ENCODE measurements at places on chromosomes 3 and 15.

DNA sequence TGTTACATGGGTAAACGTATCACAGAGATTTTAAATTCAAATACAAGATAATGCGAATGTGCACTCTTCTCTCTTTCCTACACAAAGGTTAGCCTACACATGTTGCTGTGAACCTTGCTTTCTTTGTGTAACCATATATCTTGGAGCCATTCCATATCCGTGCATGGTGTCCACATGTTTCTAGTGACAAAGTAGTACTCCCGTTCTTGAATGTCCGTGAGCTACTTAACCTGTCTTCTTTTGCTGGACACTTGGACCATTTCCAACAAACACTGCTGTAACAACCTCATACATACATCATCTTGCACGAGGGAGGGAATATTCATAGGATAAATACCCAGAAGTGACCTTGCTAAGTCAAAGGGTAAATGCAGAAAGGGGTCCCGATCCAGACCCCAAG, 75.0 kb downstream of the STRIT1 start:
- DNase-seq: no peak

- peak; percentile 71 for DNase-seq
These were observed 72.1 kb upstream of the ITGA11 start for GRCh38 chr15:68503791-68504680.

DNA sequence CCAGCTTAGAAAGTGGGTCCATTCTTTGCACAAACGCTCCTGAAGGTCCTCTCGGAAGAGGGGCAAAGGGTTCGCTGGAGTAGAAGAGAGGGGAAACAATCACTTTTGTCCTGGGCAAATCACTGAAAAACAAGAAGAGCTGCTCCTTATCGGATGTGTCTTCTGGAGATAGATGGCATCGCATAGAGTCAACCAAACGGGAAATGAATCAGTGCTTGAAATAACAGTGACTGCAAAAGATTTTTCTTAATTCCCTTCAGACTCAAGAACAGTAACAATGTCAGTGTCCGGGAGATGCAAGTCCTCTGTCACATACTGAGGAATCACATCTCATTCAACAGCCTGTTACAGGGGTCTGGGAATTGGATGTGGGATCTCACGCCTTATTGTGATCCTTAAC, 78.8 kb upstream of the PCSK6 start:
- no peak for DNase-seq

DNA sequence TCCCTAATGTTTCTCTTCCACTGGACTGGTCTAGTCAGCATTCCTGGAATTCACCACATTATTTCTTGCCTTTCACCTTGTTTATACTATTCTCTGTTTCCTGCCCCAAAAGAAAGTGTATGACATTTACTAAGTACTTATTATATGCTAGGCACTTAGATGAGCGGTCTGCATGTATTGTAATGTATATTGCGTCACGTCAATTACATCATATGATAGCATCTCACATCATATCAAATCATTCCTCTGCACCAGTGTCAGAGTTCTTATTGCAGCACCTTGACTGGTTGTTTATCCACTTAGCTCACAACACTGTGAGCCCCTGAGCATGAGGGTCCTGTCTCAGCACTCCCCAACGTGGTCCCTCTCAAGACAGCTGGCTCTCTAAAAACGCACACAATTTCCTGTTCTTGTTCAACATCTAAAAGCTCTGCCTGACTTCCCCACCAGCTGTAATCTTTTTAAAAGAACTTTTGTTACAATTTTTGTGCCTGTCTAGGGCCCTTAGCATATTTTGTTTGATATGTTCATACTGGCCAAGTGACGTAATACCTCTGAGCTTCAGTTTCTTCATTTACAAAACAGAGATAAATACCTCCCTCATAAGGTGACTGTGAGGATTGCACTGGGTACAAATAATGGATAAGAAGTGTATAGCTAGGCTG, 58.8 kb downstream of the ARHGAP31 start:
- peak; percentile 85 for DNase-seq

DNA sequence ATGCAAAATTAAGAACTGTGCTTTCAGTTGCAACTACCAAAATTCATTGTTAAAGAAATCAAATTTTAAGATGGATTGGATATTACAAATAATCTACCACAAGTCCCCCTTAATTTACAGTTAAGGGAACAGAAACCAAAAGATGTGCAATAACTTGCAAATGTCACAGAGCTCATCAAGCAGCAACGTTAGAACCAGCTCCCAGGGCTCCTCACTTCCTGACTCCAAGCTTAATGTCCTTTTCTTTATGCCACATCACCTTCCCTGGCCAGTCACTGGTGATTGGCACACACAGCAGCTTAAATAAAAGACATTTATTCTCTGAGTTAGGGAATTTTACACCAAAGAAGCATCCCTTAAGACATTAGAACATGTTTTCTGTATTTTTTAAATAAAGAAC, 159.7 kb downstream of the RSL24D1 start:
- no peak for DNase-seq

DNA sequence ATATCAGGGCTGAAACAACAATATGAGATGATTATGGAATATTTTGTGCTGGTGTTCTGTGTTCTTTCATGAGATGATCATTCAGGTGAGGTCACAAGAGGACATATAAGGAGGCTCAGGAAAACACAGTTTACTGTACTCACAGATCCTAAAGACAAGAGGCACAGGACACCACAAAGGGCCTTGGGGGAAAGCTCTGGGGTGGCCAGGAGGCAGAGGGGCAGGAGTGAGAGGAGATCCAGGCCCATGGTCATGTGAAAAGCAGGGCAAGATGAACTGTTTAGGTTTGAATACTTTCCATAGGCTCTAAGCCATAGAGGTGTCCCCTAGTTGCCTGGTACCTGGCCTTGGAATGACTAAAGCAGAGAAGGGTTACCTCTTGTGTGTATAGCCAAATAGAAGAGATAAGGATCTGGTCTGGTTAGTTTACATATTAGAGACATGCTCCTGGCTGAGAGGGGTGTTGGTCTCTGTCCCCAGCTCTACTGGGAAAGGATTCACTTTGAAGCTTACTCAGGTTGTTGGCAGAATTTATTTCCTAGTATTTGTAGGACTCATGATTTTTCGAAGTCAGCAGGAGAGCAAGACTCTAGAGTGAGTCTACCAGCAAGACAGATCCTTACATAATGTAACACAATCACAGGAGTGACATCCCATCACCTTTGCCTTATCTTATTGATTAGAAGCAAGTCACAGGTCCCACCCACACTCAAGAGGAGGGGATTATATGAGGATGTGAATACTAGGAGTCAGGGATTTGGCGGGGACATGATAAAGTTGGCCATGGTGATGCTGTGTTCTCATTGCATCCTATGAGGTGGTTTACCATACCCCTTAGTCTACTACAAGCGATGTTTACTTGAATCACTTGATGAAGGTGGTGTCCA, 11.3 kb upstream of the TM4SF1 start:
- no peak for DNase-seq

DNA sequence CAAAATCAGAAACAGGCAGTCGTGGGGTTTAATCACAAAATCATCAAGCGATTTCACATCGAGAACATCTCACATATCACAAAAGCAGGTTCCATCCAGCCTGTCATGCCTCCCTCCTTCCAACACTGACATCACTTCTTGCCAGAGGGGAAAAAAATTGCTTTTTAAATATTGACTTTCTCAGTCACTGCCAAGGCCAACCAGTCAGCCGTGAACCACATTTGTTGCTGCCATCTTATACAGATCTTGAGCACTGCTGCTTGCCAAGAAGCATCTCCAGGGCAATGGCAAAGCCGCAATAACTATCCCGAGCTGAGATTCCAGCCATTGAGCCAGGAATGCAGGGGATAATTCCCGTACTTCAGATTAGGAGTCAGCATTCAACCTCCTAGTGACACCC, 174.6 kb downstream of the ANXA2 start:
- no peak for DNase-seq

- peak; percentile 28 for DNase-seq
These were observed 428.8 kb upstream of the C2CD4B start for GRCh38 chr15:62593681-62594399.

- no peak for DNase-seq
These were observed 23.6 kb downstream of the UBE2E1 start for GRCh38 chr3:23829242-23829934.

DNA sequence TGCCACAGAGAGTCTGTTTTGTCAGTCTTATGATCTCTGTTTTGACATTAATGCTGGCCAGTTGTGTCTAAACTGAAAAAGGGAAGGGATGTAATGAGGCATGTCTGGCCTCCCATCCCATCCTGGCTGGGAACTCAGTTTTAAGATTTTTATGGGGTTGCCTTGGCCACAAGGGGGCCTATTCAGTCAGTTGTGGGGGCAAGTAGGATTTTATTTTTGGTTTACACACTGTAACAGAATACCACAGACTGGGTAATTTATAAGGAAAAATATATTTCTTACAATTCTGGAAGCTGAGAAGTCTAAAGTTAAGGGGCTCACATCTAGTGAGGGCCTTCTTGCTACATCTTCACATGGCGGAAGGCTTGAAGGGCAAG, 129.8 kb downstream of the TMEM108 start:
- no peak for DNase-seq

DNA sequence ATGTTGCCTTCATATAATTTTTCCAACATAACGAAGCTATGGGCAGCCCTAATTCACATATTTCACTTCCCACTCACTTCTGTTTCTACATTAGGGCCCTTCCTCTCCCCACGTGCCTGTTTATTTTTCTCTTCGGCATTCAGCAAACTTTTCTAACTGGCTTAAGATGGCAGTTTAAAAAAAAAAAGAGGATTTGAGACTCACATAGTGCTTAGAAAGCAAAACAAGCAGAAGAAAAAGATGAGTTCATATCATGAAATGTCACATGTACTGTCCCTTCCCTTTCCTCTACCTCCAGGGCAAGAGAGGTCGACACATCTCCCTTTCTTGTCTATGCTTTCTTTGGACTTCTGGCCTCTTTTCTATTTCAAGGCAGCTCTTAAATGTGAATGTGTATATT, 30.6 kb downstream of the SLC49A4 start:
- DNase-seq: no peak

- no peak for DNase-seq
These were observed 26.4 kb downstream of the ANP32A start for GRCh38 chr15:68794307-68794706.

GRCh38 chr3:160454995-160455394, 5.4 kb upstream of the TRIM59 start:
- no peak for DNase-seq

DNA sequence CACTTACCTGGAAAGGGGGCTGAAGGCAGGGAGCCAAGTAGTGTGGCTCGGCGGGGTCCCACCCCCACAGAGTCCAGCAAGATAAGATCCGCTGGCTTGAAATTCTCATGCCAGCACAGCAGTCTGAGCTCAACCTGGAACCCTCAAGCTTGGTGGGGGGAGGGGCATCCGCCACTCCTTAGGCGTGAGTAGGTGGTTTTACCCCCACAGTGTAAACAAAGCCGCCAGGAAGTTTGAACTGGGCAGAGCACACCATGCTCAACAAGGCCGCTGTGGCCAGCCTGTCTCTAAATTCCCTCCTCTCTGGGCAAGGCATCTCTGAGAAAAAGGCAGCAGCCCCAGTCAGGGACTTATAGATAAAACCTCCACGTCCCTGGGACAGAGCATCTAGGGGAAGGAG, 156.3 kb downstream of the KBTBD8 start:
- DNase-seq: no peak

- DNase-seq: no peak
These were observed 162.7 kb upstream of the CRBN start for GRCh38 chr3:3342141-3342540.

DNA sequence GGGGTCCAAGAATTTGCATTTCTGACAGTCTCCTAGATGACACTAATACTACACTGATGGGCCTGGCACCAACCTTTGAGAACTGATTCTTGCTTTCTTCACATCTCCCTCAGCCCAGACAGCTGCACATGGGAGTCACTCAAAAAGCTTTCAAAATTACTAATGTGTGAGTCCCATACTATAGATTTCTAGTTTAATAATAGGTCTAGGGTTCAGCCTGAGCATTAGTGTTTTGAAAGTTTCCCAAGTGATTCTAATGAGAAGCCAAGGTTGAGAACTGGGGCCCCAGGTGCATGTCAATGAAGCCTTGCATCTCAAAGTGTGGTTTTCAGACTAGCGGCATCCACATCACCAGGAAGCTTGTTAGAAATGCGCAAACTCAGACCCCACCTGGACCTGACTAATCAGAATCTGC, 159.9 kb upstream of the CMC1 start:
- DNase-seq: no peak

GRCh38 chr15:71294911-71295602, 179.8 kb downstream of the THSD4 start:
- DNase-seq: peak; percentile 99

GRCh38 chr3:130835483-130835882, 58.4 kb upstream of the ATP2C1 start:
- peak; percentile 3 for DNase-seq

- DNase-seq: no peak
These were observed 22.1 kb downstream of the TYRO3 start for GRCh38 chr15:41581110-41581509.

DNA sequence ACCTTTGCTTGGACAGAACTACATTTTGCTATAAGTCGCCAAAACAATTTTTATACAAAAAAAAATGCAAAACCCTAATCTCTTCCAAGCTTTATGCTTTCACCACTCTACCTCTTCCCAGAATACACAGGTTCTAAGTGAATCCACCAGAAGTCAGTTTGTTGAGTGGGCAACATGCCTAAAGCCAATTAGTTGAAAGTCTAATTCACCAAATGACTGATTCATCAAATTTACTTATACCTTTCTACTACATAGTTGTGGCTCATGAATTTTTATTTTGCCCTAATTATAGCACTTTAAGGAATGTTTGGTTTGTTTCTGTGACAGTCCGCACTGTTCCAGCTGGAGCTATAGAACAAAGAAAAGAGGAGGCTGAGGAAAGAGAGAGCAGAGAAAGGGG, 265.9 kb upstream of the TGFBR2 start:
- DNase-seq: no peak

DNA sequence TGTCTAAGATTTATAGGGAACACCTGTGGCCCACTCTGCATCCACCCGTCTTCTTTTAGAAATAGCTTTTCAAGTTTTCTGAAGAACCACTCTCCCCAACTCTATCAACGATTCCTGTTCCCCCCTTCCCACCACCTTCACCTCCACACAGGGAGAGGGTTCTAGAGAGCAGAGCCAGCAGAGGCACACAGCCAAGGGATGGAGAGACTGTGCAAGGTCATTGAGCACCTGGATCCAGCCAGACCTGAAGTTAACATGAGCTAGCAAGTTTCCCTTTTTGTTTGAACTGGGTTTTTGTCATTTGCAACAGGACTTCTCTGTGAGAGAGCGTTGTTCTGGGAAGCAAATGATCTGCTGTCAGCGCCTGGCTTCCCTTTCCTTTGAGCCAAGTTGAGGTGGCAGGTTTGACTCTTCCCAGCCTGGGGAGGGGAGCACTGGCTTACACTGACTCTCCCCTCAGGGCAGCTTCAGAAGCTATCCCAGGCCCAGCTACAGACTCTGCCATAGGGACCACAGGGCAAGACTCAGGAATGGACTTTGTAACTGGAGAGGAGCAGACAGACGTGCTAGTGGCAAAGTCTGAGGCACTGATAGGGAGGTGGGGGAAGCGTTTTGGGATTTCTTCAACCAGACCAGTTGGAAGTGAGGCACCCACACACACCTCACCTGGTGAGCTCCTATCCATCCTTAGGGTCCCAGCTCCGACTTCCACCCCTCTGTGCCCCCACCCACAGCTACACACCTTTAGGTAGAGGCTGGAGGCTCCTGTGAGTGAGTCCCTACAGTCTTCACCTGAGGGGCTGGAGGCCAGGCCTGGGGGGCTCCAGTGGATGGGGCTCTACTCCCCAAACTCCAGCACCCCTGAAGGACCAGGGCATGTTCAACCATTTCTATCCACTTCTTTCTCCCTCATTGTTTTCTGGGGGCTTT, 19.4 kb upstream of the PLXNA1 start:
- DNase-seq: no peak

All from AG10803 (cell line).